ENCODE measurements at places on chromosomes 5 and 9.

DNA sequence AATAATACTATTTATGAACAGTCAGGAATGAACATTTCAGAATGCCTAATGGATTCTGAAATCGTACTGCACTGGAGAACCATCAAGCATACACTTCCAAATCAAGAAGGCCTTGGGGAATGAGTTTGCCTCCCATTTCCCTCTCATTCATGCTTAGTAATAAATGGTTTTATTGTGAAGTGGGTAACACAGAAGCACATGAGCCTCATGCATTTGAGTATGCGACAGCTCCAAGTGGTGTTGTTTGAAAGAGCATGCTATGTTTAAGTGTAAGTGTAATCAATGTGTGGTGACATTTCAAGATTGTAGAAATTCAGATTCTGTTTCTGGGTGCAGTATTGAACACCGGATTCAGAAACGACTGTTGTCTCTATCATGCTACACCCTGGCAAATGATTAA is 60.0 kb downstream of the SGCD start:
- DNase-seq: no peak

GRCh38 chr9:131584858-131585257 is 39.5 kb downstream of the PRRT1B start:
- DNase-seq: no peak

GRCh38 chr5:178839319-178839704 is 20.4 kb upstream of the ZNF354B start:
- peak; percentile 4 for DNase-seq

DNA sequence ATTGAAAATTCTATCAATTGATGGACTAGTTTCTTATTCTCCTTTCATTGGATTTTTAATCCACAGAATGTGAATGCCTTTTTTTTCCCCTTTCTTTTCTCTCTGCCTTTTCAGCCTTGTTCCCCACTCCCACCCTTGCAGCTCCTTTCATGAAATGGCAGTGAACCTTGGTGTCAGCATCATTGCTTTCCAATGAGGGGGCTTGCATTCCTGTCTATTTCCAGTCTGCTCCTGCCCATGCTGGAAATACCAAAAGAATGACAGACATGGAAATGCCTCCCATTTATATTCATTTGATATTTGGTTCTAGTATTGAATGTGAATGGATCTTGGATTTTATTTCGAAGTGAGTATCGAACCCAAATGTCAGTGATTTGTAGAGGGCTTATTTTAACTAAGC is 162.7 kb upstream of the SGCD start:
- no peak for DNase-seq

DNA sequence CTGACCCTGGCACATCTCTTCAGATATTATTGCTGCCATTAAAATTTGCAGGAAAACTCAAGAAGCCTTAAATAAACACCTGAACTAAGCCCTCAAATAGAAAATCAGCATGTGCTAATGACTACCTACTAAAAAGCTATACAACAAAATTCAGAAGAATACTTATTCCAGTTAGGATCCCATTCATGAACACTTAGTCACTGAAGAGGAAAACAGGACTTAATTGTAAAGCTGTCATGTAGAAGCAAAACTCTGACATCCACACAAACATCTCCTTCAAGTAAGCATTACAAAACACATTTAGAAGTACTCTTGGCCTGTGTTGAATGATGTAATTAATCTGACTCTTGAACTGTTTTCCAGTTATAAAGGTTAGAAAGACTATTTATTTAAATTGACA is 19.9 kb downstream of the ELL2 start:
- DNase-seq: peak; percentile 81

GRCh38 chr9:33220681-33221567 is 19.0 kb upstream of the SPINK4 start:
- DNase-seq: no peak

DNA sequence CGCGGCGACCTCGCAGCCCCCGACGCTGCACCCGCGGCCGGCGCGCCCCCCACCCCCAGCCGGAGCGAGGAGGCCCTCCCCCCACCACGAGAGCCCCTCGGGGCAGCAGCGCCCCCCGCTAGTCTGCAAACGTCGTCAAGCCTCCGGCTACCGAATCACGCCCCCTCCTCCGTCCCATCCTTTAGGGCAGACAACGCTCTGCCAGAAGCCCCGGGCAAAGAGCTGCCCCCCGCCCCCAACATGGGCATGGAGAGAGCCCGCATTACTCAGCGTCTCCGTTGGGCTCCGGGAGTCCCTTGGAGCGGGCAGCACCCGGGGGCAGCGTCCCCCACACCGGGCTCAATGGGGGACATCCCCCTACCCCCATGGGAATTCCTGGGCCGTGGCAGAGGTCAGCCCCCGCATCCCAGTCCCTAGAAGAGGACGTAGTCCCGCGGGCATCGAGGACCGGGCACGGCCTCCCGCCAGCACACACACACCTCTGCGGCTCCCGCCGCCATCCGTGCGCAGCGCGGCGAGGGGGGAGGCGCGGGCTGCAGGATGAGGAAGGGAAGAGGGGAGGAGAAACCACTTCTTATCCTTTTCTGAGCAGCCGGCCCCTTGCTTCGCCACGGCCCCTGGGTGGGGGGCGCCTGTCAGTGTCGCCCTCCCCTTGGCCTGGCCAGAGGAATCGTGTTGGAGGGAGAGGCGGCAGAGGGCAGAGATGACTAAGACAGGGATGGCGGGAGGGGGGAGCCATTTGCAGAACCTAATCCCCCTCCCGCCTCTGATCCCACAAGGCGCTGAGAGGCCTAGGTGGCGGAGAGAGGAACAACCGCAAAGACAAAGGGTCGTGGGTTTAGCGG is 750 bp downstream of the DNM1 start:
- DNase-seq: peak; percentile 31

DNA sequence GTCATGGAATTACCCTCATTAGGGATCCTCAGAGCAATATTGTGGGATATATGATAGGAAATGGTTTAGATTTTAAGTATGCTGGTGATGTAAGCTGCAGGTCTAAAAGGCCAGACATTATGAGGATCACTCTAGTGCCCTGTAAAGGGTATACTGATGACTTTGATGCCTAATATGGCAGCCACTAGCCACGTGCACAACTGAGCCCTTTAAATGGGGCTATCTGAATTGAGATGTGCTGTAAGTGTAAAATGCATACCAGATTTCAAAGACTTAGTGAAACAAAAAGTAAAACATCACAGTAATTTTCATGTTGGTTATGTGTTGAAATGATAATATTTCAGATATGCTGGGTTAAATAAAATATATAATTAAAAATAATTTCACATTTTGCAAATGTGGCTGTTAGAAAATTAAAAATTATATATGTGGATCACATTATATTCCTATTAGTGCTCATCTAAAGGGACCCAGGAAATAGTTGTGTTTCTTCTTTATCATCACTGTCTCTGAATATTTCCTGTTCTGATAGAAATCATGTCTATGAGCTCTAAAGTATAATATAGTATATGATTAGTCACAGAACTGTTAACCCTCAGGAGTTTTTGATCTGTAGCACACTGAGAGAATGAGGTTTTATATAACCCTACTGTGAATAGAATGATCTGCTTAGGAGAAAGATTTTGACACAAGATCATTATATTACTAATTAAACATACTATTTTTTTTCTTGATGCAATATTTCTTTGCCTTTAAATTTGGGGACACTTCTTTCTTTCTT is 50.1 kb downstream of the OSTF1 start:
- DNase-seq: no peak

GRCh38 chr5:170655476-170655875 is 128.0 kb upstream of the GABRP start:
- DNase-seq: no peak

DNA sequence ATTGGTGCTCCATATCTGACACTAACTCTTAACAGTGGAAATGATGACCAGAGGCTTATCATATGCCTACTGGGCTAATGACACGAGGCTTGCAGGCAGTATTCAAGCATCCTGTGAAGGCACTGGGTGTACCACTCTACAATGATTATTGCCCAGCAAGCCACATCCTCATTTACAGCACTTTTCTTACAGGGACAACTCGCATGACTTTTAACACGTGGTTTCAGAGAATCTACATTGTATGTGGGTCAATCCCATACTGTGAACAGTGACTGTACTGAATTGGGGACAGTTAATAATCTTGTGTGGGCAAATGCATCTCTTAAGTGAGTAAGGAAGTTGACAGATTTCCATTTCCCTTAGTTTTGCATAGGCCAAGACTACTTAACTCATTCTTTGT is 260.0 kb downstream of the TRPM3 start:
- DNase-seq: no peak

DNA sequence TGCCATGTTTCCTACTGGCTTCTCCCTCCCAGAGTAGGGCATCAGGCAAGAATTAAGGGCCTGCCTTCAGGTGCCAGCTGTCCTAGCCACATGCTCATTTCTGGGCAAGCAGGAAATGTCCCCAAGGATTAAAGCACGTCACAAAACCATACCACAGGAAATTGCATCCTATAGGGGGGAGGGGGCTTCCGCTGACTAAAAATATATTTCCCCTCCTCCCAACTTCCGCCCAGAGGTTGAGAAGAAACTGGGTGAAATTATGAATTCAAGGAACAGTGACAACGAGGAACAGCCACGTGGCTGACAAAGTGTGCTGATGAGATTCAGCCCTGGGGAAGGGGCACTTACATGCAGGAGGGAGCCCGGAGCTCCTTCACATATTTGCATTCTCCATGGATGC is 4.1 kb downstream of the HBEGF start:
- no peak for DNase-seq

DNA sequence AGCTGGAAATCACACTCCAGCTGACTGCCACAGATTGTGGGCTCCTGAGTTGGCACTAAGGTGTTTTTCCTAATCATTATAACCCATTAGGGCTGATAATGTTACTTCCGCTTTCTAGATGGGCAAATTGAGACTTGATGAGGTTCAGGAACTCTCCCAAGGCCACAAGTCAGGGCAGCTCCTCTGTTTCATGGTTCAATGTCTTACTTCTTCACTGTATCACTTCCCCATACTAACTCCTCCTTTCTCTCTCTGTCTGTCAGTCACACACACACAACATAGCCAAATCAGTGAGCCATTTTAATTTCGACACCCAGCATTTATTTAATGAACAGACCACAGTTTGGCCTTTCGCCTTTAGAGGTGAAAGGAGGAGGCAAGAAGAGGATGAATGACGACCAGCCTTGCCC is 17.8 kb upstream of the TRAF1 start:
- DNase-seq: no peak

DNA sequence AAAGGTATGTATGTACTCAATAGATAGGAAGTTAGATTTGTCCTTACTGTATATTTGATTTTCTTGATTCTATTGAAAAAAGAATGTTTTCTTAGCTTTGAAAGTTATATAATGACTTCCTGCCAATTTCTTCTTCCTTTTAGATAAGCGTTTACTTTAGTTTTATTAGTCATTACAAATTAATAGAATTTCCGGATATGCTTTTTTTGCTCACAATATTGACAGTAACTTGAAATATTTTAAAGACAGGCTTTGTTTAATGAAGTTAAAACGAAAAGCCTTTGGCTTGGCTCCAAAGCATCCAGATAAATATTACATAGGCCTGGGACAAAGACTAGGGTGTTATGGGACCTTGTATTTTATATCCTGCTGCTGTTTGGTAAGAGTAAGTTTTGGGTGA is 49.5 kb downstream of the CWC27 start:
- no peak for DNase-seq

DNA sequence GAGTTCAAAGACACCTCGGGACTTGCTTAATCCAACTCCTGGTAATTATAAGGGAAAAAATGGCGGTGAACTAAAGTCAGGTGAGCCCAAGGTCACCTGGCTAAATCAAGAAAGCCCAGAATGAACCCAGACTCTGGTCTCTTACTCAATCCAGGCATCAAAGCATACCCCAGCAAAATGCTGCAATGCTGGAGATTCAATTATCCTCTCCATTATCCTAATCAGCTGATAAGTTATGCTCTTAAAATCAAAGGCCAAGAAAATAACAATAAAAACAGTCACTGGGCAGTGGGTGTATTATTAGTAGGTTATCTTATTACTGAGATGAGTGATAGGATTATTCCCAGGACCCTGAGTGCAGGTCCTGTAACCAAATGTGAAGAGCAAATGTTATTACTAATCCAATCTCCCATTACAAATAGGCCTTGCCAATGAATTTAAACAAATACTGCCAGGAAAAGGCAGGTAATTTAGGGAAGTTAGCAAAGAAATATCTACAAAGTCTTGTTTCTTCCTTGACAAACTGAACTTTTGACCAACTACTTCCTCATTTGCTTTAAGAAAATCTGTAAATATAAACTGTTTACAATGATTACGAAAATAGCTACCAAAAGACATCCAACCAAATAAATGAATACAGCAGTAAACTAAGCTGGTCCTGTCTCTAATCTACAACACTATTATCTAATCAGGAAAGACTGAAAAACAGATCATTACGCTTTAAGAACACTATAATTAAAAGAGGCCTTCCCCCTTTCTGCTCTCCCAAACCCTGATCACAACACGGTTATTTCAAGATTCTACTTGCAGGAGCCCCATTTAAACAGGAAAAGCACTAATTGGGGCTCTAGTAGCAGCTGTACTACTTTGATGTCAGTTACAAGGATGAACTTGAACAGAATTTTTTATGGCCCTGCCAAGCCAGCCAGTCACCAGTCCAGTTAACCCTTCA is 103.2 kb downstream of the MED27 start:
- no peak for DNase-seq

- peak; percentile 61 for DNase-seq
Observed at GRCh38 chr9:21964925-21965385, 29.2 kb downstream of the CDKN2A start.

DNA sequence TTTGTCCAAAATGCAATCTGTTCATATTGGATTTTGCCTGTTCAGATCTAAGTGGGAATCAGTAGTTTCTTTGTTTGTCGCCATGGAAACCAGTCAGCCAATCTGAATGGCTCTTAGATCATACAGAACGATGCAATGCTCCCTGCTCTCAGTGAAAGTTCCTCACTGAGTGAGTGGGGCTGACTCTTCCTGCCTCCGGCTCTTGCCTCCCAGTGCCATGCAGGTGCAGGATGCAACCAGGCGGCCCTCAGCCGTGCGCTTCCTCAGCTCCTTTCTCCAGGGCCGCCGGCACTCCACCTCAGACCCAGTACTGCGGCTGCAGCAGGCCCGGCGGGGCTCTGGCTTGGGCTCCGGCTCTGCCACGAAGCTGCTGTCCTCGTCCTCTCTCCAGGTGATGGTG is at the start of gene PTPDC1:
Gene PTPDC1, plus strand, starts transcription at position 151 of the 400 bp plus-strand sequence. Its CDS starts 67 bp downstream, at position 218.
- peak; percentile 78 for DNase-seq

DNA sequence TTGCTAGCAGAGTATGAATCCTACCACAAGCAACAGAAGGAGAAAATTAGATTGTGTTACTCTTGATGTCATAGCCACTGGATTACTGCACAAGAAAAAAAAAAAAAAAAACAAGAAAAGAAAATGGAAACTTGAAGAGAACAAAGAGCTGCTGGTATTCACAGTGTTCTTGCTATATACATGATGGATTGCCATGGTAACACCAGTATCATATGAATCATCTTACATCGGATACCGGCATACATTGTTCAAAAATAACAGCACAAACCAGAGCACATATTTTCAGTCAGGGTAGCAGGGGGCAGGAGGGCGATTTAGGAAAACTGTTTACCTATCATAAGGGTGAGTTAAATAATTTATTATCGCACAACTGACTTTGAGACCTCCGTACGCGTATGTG is 472.9 kb downstream of the PDE4D start:
- DNase-seq: no peak

Data from fibroblast of villous mesenchyme (primary cell).